H4 (cell line): ENCODE measurements at places on chromosomes 7 and 10.

- DNase-seq: no peak
Measured at GRCh38 chr7:112511451-112512202, 30.8 kb downstream of the LSMEM1 start.

DNA sequence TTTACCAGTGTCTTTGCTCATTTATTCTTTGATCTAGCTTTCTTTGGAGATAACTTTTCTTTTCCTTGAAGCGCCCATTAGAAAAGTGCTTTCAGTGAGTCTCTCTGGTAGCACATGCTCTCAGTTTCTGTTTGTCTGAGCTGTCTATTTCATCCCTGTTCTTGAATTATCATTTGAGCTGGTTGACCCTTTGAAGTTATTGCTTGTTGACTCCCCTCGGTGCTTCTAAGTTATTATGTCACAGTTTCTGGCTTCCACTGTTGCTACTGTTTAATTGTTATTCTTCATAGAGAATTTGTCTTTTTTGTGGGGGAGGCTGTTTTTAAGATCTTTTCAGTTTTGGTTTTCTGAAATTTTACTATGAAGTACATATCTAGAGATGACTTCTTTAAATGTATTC, 11.4 kb upstream of the PRF1 start:
- no peak for DNase-seq

GRCh38 chr10:94459385-94459784, 57.0 kb downstream of the TBC1D12 start:
- no peak for DNase-seq

GRCh38 chr7:132255898-132256297, 320.4 kb downstream of the PLXNA4 start:
- DNase-seq: peak; percentile 10

DNA sequence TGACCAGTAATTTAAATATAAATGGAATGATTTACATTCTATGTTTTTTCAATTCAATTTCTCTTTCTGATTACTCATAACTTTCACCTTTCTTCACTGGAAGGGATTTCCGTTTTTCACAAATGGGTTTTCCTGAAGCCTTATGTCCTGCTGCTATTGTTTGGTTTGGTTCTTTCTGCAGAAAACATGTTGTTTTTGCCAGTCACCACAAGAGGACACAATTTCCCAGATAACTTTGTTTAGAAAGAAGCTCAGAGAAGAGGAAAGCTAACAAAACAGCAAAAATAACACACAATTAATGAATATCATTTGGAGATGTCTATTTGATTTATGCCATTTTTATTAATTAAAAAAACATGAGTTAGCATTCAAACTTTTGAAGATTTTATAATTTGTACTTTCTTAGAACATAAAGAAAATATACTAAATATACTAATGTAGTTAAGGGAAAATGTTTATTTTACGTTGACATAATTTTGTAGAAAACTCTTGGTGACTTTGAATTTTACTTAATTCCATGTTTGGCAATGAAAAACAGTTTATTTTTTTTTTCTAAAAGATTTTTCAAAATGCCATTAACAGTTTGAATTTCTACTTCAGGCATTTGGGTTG, 4.6 kb upstream of the TWIST1 start:
- peak; percentile 83 for DNase-seq

DNA sequence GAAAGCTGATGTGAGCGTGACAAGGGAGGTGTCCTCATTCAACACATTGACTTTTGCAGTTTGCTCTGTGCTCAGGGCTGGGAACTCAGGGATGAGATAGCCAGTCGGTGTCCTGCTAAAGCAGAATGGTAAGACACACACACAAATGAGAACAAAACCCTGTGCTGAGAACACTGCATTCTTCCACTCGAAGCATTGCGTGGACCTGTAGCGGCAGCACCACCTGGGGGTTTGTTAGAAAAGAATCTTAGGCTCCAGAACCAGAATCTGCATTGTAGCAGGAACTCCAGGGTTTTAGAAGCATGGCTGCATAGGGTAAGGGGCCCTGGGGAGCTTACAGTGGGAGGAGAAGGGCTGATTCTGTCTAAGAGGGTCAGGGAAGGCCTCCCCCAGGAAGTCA, 21.5 kb upstream of the OGDHL start:
- no peak for DNase-seq

- DNase-seq: no peak
Measured at GRCh38 chr10:131242007-131242406, 69.5 kb downstream of the TCERG1L start.

DNA sequence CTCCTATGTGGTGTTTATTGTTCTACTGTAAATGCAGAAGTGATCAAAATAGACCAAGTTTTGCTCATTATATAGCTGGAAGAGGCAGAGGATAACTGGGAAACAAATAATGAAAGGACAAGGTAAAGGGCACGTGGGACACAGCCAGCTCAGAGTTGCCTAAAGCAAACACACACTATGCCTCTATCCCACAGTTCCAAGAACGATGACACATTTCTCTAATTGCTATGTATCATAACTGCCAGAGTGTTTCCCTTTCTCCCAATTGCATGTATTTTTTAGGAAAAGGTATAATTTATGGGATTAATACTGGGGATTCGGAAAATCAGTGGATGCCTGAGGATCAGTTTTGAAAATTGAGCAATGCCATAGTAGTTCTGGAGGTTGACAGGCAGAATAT, 49.0 kb downstream of the CCDC71L start:
- no peak for DNase-seq

DNA sequence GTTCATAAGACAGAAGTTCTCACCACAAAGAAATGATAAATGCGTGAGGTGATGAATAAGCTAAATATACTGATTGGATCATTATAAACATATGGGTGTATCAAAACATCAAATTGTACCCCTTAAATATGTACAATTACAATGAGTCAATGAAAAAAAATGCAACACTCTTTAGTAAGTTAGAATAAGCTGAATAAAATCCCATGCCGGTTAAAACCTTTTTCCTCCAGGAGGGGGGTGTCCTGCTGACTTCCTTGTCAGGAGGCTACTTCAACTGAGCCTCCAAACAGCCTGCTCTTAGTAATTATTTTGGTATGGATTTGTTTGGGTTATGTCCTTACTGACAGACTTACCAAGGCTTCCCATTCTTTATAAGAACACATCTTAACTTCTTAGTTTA, 649.1 kb downstream of the INHBA start:
- no peak for DNase-seq

DNA sequence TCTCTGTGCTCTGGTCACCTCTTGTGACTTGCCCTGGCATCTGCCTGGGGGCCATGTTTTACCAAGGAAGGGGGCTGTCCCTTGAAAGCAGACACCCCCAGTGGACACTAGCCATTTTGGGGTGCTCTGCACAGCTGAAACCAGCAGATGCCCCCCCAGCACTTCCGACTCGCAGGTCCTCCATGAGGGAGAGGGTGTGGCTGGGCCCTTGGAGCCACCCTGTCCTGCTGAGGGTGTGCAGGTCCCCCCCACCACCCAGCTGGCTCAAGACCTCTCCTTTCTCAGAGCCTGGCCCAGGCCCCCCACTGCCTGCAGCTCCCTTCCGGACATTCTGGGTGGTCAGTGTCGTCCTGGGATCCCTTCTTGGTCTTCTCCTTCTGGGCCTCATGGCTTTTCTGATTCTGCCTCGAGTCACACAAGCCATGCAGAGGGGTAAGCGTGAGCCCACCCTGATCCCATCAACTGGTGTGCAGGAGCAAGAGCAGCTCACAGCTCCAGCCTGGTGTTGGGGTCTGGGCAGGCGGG, 12.3 kb downstream of the SCART1 start:
- DNase-seq: no peak

DNA sequence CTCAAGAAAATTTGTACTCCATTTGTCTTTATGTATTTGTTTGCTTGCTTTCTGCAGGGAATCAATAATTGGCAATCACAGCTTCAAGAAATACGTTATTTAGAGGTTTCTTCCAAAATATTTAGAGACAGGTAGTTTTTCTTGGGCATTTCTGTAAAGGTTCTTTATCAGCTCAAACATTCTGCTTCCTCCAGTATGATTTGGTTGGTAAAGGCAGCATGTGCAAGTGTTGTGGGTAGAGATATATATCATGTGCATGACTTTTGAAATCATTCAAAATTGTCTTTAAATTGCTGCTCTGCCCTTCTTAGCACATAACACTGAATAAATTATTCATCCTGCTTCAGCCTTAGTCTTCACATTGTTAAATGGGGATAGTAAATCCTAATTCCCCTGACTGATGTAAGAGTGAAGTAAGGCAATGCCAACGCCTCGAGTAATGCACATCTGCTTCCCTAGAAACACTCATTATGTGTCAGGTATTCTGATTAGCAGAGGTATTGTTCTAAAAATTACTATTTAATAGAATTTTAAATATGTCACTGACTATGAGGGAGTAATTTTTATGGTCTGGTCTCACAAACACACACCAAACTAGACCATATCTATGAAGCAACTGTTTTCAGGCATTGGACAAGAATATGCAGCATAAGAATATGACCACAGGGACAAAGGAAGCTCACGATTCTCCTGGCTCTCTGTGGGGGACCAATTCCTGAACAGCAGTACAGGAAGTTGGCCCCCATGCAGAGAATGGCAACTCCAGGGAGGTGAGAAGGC, 77.3 kb upstream of the AKR1E2 start:
- no peak for DNase-seq

DNA sequence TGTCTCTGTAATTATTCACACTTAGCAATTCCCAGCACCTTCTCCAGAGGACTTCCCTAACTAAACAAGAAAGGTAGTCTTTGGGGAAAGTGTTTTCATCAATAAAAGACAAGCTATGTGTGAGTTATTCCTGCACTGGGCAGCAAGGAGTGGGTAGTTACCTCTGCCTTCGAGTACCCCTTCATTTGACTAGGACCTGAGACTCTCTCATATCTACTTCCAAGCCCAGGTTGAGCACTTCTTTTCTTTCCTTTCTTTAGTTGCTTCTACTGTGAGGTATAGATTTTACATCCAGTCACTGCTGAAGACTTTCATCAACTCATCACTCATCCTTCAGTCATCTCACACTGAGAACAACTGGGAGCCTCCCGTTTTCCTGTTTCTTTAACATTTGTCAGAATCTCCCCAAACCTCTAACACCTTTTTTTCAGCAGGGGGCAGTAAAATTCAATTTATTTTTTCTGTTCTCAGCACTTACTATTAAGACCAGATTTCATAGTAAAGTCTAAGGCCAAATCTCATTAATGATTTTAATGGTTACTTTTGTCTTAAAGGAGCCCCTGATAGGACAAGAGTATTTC, 80.1 kb upstream of the PRSS1 start:
- no peak for DNase-seq

DNA sequence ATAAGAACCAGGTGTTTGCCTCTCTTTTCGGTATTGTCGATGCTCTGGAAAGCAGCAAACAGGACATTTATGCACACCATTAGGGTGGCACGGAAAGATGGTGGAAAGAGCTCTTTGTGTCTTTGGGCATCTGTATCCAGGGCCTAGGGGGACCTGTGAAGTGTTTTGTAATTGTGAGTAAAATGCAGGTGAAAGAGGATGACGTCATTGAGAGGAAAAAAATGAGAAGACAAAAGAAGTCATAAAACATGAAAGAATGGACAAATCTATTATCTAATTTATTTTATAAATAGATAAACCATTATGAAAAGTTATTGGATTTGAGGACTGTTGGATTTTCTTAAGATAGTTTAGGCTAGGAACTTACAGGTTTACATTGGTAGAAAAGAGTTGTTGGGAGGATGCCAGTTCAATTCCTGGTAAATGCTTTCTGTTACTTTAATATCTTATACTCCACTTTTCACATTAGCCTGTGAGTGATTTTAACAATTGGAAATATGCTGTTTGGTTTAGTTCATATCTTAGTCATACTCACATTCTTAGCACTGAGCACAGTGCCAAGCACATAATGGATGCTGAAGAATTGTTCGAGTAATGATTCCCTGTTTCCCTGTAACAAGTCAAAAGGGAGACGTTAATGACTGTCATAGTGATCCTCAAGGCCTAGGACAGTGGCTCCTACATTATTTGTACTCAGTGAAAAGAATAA, 62.6 kb downstream of the EXOC4 start:
- DNase-seq: no peak

DNA sequence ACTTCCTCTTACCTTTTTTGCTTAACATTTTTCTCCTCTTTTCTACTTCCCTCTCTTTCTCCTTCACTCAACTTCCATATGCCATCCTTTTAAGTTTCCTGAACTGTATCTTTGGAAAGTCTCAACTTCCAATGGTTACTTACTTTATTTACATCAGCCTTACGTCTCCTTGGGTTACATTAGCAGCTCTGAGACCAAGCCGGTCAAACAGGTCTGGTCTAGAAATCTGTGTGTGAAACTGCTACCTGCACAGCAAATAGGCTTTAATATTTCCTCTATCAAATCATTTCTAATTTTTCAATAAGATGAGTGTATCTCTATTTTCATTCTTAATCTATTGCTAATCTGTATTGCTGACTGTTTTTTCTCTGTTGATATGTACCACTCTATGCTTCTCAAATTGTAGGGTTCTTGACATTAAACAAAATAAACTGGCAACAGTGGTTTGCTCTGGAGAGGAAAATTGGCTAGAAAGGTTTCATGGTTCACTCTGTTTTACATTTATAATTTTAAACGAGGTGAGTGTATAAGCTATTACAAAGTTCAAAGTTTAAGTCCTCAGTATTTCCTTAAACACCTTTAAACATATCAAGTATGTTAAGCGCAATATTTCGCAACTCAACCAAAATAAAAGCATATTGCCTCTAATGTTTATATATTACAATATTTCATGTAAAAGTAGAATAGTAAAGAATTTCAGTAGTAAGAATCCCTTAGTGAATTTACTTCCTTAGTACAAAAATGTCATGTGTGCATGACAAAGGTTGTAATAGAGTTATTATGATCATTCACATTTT, 3.6 kb upstream of the SEMA3C start:
- DNase-seq: no peak

- no peak for DNase-seq
Measured at GRCh38 chr10:60942134-60942787, 1.7 kb downstream of the RHOBTB1 start.

GRCh38 chr7:134189559-134189958, 62.4 kb downstream of the LRGUK start:
- no peak for DNase-seq

GRCh38 chr7:26865094-26865388, 651 bp upstream of the SKAP2 start:
- DNase-seq: no peak

GRCh38 chr7:45098983-45099839, 10.4 kb upstream of the NACAD start:
- no peak for DNase-seq

DNA sequence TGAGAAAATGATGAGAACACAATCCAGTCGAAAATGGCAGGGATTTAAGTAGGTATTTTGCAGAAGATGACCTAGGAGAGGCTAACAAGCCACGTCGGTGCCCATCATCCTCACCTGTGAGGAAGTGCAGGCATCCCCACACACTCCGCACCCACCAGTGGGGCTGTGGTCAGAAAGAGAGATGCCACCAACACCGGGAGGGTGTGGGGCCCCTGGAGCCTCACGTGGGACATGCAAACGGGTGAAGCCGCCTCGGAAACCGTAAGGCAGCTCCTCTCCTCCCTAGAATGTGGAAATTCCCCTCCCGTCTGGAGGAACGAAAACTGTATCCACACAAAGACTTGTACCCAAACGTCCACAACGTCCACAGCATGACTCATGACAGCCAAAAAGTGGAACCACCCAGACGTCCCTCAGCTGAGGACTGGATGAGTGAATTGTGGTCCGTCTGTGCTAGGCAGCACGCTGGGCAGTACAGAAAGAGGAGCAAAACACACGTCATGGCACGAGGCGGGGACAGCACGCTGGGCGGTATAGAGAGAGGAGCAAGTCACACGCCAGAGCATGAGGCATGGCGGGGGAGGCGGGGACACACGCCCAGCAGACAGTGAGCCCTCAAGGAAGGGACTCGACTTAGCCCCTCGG, 246.0 kb downstream of the ELFN1 start:
- DNase-seq: no peak
